H1 (cell line): ENCODE measurements at places on chromosomes 16 and 17. TPM values are rescaled to one million over a fixed set of nuclear protein-coding genes. Genes with fewer than 3 reads are reported as not detected.
A peak's percentile ranks its signal among the peaks of the same experiment; 100 is the strongest.

- no peak for DNase-seq
- H3K4me1 ChIP-seq = no peaks in the 10 kb centered on the region
- no peaks in the 10 kb centered on the region for H3K27me3 ChIP-seq
- H3K4me3 ChIP-seq = no peak overlapping the region
These were observed 29.4 kb downstream of the HLF start for GRCh38 chr17:55294042-55294751.

DNA sequence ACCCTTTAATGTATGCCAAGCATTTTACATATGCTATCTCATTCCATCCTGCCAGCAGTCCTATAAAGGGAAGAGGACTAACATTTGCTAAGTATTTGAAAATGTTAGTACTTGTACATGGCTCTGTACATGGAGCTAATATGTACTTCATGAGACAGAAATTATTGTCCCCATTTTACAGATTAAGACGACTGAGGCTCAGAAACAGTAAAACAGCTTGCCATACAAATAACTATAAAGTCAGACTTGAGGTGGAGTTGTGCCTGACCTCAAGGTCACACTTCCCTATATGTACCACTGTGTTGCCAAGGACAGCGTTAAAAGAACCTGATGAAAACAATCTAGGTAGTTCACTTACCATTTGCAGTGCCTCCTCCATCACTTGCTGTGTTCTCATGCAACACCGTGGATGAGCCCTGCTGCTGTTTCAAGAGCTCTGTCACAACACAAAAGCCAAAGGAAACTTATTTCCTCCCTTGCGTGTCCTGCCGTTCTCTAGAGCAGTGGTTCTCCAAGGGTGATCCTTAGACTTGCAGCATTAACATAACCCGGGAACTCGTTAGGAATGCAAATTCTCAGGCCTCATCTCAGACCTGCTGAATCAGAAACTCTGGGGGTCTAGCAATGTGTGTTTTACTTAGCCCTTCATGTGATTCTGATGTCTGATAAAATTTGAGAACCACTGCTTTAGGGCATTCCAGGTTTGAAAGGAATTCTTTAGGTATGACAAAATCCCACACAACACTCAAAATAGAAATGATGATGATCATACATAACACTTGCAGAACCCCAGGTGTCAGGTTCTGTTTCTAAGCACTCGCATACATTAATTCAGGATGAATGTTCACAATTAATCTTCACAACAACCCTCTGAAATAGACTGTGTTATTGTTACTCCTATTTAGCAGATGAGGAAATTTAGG, 51.2 kb upstream of the MTMR4 start:
- peak; percentile 29 for DNase-seq
- no peaks in the 10 kb centered on the region for H3K27me3 ChIP-seq
- peaks cover 17% of the 10 kb centered on the region for H3K4me1 ChIP-seq
- H3K4me3 ChIP-seq = no peak overlapping the region
- no peak overlapping the region for H3K27ac ChIP-seq
- H3K36me3 ChIP-seq = no peaks in the 10 kb centered on the region

DNA sequence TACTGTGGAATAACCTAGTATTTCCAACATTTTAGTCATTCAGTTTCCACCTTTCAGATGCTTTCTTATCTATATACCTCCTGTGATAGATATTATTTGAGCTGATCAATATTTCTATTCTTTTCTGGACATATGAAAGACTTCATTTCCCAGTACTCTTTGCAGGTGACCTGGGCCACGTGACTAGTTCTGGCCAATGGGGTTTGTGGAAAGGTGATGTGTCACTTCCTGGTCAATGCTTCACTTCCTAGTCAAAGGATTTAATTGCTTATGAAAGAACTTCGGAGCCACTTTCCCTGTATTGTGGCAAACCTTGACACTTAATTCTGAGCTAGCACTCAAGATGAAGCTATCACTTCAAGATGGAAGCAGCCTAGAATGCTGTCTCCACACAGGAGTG, 248.9 kb upstream of the FOXF1 start:
- H3K36me3 ChIP-seq = no peaks in the 10 kb centered on the region
- no peak for DNase-seq
- no peaks in the 10 kb centered on the region for H3K4me1 ChIP-seq
- no peak overlapping the region for H3K4me3 ChIP-seq

DNA sequence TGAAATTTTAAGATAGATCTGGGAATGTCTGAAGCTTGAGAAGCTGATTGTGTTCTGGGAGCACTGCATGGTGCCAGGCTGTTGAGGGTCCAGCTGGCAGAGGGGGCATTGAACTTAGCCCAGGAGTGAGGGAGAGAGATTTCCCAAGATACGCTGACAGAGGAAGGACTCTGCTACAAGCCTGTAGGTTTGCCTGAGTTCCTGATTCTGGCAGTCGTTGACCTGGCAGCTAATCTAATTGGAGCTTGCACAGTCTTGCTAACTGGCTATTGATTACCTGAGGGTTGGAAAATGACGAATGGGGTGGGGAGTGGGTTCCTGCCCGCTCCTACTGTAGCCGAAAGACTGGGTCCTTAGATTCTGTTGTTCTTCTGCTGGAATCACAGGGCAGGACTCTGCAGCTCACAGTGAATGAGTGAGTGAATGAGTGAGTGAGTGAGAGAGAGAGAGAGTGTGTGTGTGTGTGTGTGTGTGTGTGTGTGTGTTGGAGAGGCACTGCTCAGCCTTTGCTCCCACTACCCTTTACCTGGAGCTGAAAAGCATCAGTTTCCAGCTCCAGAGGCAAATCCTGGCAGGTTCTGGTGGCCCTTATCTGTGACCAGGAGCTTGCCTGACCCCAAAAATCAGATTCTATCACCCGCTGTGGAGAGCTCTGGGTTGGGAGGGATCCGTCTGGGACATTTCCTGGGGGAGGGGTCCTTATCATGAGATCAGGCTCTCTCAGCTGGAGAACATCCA, 16.7 kb downstream of the CTRL start:
- H3K27ac ChIP-seq = peak overlapping the region; percentile 22; the same call in 1 of the 2 replicates
- no peak overlapping the region for H3K4me3 ChIP-seq
- no peaks in the 10 kb centered on the region for H3K27me3 ChIP-seq
- no peaks in the 10 kb centered on the region for H3K36me3 ChIP-seq
- DNase-seq = no peak
- H3K4me1 ChIP-seq = no peaks in the 10 kb centered on the region; the same call in 1 of the 2 replicates

DNA sequence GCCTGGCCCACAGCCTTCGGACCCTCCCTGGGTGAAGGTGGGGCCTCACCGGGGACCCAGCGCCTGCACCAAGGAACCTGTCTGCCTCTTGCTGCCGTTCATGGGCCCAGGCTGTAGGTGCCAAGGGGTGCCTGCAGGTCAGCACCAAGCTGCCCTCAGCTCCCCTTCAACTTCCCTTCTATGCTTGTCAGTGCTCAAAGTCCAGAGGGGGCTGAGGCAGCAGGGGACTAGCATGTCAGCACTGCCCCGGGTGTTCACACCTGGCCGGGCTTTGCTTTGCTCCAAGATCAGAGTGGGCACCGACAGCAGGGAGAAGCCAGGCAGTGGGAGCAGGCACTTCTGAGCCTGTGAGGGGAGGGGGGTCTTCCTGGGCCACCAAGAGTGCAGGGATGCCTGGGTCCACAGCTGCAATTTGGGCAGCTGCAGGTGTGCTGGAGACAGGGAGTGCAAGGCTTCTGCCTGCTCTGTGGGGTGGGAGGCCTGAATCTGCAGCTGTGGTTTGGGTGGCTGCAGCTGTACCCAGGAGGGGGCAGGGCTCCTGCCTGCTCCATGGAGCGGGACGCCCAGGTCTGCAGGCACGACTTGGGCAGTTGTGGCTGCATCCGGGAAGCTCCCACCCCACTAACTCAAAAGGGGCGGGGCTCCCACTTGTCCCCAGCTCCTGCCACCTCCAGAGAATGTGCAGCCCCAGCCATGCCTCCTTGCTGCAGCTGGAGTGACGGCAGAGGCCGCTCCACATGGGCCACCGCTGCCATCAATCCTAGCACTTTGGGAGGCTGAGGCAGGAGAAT, 27.6 kb upstream of the PRM1 start:
- no peak overlapping the region for H3K4me3 ChIP-seq
- no peak overlapping the region for H3K27ac ChIP-seq
- H3K36me3 ChIP-seq = no peaks in the 10 kb centered on the region
- H3K4me1 ChIP-seq = peaks cover 11% of the 10 kb centered on the region
- no peaks in the 10 kb centered on the region for H3K27me3 ChIP-seq

DNA sequence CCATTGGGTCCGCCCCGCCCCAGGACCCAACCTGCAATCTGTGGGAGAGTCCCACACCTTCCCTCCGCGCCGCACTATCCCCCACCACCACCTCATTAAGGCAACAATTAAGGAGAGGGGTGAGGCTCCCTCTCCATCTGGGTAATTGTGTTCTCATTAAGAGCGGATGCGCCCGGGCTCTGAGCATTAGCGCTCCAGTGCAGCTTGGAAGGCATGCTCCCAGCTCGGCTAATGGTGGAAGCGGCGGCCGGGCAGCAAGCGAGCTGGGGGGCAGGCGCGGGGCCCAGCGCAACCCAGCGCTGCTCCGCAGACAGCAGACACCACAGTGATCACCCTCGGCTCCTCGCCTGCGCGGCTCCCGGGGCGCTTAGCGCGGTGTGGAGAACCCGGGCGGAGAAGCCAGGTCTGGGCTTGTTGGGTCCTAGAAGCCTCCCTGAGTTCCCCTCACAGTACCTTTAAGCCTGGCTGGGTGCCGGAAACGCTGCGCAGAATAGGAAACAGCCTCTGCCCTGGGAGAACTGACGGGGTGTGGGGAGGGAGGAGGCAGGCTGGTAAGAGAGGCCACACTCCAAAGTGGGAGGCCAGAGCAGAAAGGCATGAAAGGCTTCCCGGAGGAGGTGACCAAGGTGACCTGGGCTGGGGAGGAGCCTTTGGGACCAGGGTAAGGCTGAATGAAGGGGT, 6.4 kb downstream of the CBLN1 start:
- H3K27ac ChIP-seq = no peak overlapping the region
- H3K36me3 ChIP-seq = no peaks in the 10 kb centered on the region
- no peak for DNase-seq
- H3K27me3 ChIP-seq = peaks cover 81% of the 10 kb centered on the region
- peak overlapping the region; percentile 11; the same call in 1 of the 2 replicates for H3K4me3 ChIP-seq

The KRT33A gene
- total RNA-seq = not detected in 2 replicates

The NLRC5 gene
- total RNA-seq = 2.8 and 3.2 TPM in 2 replicates

- H3K36me3 ChIP-seq = no peaks in the 10 kb centered on the region
- no peaks in the 10 kb centered on the region for H3K4me1 ChIP-seq
- no peak overlapping the region for H3K4me3 ChIP-seq
- H3K27me3 ChIP-seq = no peaks in the 10 kb centered on the region
- no peak overlapping the region for H3K27ac ChIP-seq
These were observed 1.2 kb upstream of the KRT17 start for GRCh38 chr17:41625602-41626001.

The SCARF1 gene
- total RNA-seq = 1.6 TPM in 2 replicates

DNA sequence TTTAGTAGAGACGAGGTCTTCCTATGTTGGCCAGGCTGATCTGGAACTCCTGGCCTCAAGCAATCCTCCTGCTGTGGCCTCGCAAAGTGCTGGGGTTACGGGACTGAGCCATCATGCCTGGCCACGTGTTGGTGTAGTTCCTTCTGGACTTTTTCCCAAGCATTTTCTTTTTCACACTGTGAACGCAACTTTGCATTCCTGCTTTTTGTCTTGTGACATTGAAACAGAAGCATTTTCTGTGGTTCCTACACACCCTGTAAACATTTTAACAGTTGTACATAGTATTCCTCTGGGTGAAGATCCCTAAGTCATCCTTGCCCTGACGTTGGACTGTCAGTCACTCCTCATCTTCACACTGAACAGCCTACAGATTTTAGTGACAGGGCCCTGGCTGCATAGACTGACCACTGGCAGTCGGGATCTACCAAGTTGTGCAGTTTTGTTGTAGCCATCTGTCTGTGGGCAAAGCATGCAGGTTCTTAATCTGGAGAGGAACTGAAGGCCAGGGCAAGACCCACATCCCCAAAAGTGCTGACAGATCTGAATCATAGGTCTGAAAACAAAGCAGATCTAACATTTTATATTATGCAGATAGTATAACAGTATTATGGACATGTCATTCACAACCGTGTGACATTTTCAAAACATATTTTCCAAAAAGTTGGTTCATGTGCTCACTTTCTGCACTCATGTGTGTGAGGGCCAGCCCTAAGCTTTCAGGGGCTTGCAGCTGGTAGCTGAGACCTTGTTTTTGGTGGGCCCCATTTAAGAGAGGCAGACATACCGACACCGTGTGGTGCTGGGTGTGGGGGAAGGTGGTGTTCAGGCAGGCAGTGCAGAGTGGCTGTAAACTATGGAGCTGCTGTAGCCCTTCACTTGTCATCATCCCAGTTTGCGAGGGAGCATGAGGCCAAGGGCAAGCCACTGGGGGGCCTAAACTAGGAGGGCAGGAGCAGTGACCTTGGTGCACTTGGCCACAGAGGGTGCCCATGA, 59.9 kb downstream of the EPN2 start:
- H3K4me1 ChIP-seq = no peaks in the 10 kb centered on the region; the same call in 1 of the 2 replicates
- no peak for DNase-seq
- no peak overlapping the region for H3K4me3 ChIP-seq

The STH gene
- total RNA-seq = not detected in 2 replicates

The CCL17 gene
- not detected in 2 replicates for total RNA-seq

The TP53TG3 gene
- total RNA-seq = not detected in 2 replicates

GRCh38 chr17:47733047-47733673, at the start of gene TBX21:
Gene TBX21 (plus strand): TSS chr17:47733236. CDS start chr17:47733455, 219 bp downstream.
- peak within 1 kb of the TSS; percentile 39 for H3K4me3 ChIP-seq
- H3K4me1 ChIP-seq = peaks cover 2% of the 10 kb centered on the region; the same call in 1 of the 2 replicates
- no peaks in the 10 kb centered on the region for H3K36me3 ChIP-seq

The TMEM92 gene
- 11.9 and 12.2 TPM in 2 replicates for total RNA-seq

DNA sequence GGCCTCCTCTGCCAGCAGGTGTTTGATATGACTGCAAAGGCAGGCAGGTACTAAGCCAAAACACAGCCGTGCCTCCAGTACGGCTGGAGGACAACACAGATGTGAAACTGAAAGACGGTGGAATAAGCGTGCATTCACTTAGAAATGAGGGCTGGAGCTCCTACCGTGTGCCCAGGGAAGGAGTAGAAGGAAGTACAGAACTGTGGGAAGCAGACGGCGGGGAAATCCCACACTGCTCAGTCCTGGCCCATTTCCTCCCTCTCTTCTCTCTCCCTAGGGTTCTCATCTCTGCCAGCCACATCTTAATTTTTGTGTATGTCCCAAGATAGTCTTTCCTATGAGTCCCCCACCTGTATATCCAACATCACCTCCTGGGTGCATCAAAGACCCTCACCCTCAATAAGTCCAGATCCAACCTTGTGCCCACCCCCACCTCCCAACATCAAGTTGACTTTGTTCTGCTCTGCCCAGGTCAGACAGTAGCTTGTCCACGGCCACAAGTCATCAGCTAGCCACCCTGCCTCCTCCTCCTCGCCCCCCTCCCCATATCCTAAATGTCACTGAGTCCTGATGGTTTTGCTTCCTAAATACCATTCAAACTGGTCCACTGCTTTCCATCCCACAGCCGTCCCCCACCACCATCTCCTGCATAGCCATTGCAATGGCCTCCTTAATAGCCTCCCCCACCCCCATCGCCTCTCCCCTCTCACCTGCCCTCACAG, 77.1 kb upstream of the RPL38 start:
- H3K27me3 ChIP-seq = no peaks in the 10 kb centered on the region
- no peaks in the 10 kb centered on the region for H3K36me3 ChIP-seq
- H3K4me3 ChIP-seq = no peak overlapping the region
- no peak overlapping the region for H3K27ac ChIP-seq

The TNRC6C gene
- total RNA-seq = 28.9 and 30.5 TPM in 2 replicates
